ENCODE measurements at places on chromosomes 6 and 20. TPM values are rescaled to one million over a fixed set of nuclear protein-coding genes. Genes with fewer than 3 reads are reported as not detected.

DNA sequence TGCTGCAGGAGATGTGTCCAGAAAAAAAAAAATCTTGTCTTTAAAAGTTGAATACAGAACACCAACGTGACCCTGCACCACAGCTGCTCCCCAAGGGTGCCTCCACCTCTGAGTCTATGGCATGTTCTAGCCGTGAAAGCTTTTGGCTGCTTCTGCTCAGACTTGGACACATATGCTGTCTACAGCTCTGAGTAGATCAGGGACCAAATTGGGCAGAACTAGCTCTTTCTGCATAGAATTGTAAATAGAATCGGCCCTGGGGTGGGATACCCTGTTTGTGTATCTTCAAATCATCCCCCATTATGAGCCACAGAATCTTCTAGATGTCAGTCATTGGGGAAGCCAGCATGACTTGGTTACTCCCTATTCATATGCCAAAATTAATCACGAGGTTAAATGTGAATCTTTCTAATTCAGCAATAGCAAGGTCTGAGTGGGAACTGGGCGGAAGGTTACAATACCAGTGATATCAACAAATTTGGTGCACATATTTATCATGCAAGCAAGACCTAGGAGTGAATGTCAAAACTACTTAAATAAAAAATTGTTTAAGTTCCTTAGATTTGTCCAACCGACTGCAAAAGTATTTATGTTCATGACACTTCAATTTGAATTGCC lies 302.8 kb downstream of the KIF16B start:
- no peaks in the 10 kb centered on the region for H3K4me1 ChIP-seq
- no peaks in the 10 kb centered on the region for H3K36me3 ChIP-seq
- no peak overlapping the region for H3K27ac ChIP-seq
- H3K4me3 ChIP-seq: no peak overlapping the region
- DNase-seq: no peak

DNA sequence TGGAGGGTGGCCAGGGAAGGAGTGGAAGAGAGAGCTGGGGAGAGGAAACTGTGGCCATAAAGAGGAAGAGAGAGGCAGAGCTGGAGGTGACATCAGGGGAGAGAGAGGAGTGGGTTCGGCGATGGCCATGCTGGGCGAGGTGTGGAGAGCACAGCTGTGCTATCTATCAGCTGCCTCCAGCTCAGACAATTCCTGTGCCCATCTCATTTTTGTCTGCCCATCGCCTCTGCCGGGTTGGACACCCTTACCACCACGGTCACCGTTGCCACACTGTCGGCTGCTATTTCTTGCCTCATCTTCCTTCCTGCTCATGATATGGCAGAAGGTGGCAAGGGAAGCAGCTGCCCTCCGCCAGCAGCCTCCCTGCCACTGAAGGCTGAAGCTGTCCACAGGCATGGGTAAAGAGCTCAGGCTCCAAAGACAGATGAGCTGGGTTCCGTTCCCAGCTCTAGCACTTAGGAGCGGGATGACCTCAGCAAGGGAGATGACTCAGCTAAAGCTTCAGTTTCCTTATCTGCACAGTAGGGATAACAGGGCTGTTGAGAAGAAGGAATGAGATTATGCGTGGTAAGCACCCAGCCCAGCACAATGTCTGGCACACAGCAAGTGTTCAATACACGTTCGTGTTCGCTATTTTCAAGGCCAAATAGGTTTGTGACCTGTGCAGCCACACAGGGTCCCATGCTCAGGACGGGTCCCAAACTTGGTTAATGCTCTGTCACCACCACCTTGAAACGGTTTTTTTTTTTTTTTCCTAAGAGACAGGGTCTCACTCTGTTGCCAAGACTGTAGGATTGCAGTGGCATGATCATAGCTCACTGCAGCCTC lies 21.9 kb upstream of the TAF8 start:
- H3K36me3 ChIP-seq: no peaks in the 10 kb centered on the region
- no peak for DNase-seq
- H3K4me3 ChIP-seq: no peak overlapping the region
- no peaks in the 10 kb centered on the region for H3K27me3 ChIP-seq

- no peaks in the 10 kb centered on the region for H3K27me3 ChIP-seq
- no peak overlapping the region for H3K4me3 ChIP-seq
- H3K36me3 ChIP-seq: no peaks in the 10 kb centered on the region
- peaks cover 73% of the 10 kb centered on the region for H3K4me1 ChIP-seq
These were observed 124.4 kb downstream of the RIN2 start for GRCh38 chr20:19882446-19882845.

- H3K4me1 ChIP-seq: no peaks in the 10 kb centered on the region
- no peaks in the 10 kb centered on the region for H3K36me3 ChIP-seq
- no peaks in the 10 kb centered on the region for H3K27me3 ChIP-seq
- no peak for DNase-seq
These were observed at the start of gene SLC22A7 for GRCh38 chr6:43297644-43298564. Gene SLC22A7, plus strand, starts transcription at chr6:43298260. Its CDS starts 99 bp downstream, at chr6:43298359.

DNA sequence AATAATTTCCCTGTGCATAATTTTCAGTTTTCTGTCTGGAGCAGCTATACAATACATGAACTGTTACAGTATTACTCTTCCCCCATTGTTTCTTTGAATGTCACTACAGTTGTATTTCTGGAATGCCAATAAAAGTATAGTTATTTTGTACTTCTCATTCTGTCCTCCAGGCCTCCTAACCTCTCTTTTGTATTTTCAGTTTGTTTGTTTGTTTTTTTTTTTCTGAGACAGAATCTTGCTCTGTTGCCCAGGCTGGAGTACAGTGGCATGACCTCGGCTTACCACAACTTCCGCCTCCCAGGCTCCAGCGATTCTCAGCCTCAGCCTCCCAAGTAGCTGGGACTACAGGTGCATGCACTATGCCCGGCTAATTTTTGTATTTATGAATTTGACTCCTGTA lies 16.8 kb upstream of the ARID1B start:
- no peak overlapping the region for H3K4me3 ChIP-seq
- no peaks in the 10 kb centered on the region for H3K4me1 ChIP-seq
- H3K36me3 ChIP-seq: no peaks in the 10 kb centered on the region
- DNase-seq: no peak

- H3K27ac ChIP-seq: no peak overlapping the region
- DNase-seq: no peak
- no peak overlapping the region for H3K4me3 ChIP-seq
- H3K4me1 ChIP-seq: no peaks in the 10 kb centered on the region
- no peaks in the 10 kb centered on the region for H3K27me3 ChIP-seq
These were observed 297.8 kb upstream of the BMP2 start for GRCh38 chr20:6469695-6470094.

GRCh38 chr6:31462964-31463870 lies 34.7 kb upstream of the MICB start:
- peaks cover 6% of the 10 kb centered on the region for H3K4me1 ChIP-seq
- peak; percentile 70 for DNase-seq
- peak overlapping the region; percentile 59 for H3K4me3 ChIP-seq
- H3K27me3 ChIP-seq: peaks cover 3% of the 10 kb centered on the region

GRCh38 chr6:53718597-53719460 lies 53.3 kb upstream of the KLHL31 start:
- no peaks in the 10 kb centered on the region for H3K27me3 ChIP-seq
- no peaks in the 10 kb centered on the region for H3K36me3 ChIP-seq
- peak; percentile 33 for DNase-seq
- H3K27ac ChIP-seq: no peak overlapping the region
- H3K4me1 ChIP-seq: peaks cover 17% of the 10 kb centered on the region

- no peak overlapping the region for H3K27ac ChIP-seq
- no peaks in the 10 kb centered on the region for H3K36me3 ChIP-seq
- peaks cover 25% of the 10 kb centered on the region for H3K4me1 ChIP-seq
- no peaks in the 10 kb centered on the region for H3K27me3 ChIP-seq
- DNase-seq: no peak
These were observed 139.3 kb upstream of the PHACTR1 start for GRCh38 chr6:12577124-12577850.

DNA sequence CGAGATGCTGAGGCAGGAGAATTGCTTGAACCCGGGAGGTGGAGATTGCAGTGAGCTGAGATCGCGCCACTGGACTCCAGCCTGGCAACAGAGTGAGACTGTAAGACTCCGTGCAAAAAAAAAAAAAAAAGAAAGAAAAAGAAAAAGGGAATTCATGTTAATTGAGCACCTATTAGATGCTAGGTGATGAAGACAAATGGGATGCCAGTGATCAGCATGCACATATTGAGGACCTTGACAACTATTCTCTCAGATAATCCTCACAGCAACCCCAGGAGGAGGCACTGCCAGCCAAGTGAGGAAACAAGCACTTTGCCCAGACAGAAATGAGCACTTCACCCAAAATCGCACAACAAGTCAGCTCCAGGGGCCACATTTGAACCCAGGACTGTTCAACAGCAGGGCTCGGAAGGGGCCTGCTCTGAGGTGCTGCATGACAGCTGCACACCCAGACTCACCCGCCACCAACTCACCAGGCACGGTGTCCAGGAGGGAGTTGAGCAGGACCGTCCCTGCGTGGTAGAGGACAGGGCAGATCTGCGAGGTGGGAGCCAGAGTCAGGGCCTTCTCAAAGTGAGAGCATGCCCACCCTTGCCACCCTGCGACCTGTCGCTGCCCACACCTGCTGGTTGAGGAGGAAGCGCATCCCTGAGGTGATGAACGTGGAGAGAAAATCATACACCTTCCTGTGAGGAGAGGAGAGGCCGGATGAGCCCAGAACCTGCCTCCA lies 4.6 kb downstream of the PLTP start:
- H3K27me3 ChIP-seq: no peaks in the 10 kb centered on the region
- H3K27ac ChIP-seq: 0 out of 2 replicates have a peak overlapping the region, but pooled peaks have one; percentile 7
- no peak for DNase-seq
- peaks cover 15% of the 10 kb centered on the region for H3K36me3 ChIP-seq
- H3K4me1 ChIP-seq: peaks cover 18% of the 10 kb centered on the region
- no peak overlapping the region for H3K4me3 ChIP-seq

GRCh38 chr6:45590226-45590625 lies 212.5 kb upstream of the SUPT3H start:
- peak overlapping the region; percentile 88 for H3K27ac ChIP-seq
- H3K4me3 ChIP-seq: no peak overlapping the region
- H3K36me3 ChIP-seq: no peaks in the 10 kb centered on the region
- DNase-seq: no peak
- peaks cover 62% of the 10 kb centered on the region for H3K4me1 ChIP-seq
- H3K27me3 ChIP-seq: no peaks in the 10 kb centered on the region

GRCh38 chr20:62143957-62144825 lies 622 bp downstream of the SS18L1 start:
- peaks cover 15% of the 10 kb centered on the region for H3K36me3 ChIP-seq
- H3K27ac ChIP-seq: no peak overlapping the region
- peak; percentile 53 for DNase-seq
- H3K27me3 ChIP-seq: no peaks in the 10 kb centered on the region

GRCh38 chr6:106360989-106361430 lies 493 bp downstream of the CRYBG1 start:
- H3K27me3 ChIP-seq: no peaks in the 10 kb centered on the region
- no peak for DNase-seq
- H3K4me1 ChIP-seq: peaks cover 11% of the 10 kb centered on the region
- no peaks in the 10 kb centered on the region for H3K36me3 ChIP-seq
- H3K27ac ChIP-seq: peak overlapping the region; percentile 34

- H3K27me3 ChIP-seq: peaks cover 4% of the 10 kb centered on the region
- no peak overlapping the region for H3K4me3 ChIP-seq
- H3K27ac ChIP-seq: no peak overlapping the region
- peaks cover 6% of the 10 kb centered on the region for H3K4me1 ChIP-seq
- no peak for DNase-seq
- no peaks in the 10 kb centered on the region for H3K36me3 ChIP-seq
These were observed 139.0 kb downstream of the EYA2 start for GRCh38 chr20:47033665-47034064.

- no peak overlapping the region for H3K4me3 ChIP-seq
- H3K27ac ChIP-seq: no peak overlapping the region
- H3K4me1 ChIP-seq: no peaks in the 10 kb centered on the region
- H3K36me3 ChIP-seq: no peaks in the 10 kb centered on the region
- no peak for DNase-seq
These were observed 205.5 kb downstream of the MMUT start for GRCh38 chr6:49257549-49257948.

DNA sequence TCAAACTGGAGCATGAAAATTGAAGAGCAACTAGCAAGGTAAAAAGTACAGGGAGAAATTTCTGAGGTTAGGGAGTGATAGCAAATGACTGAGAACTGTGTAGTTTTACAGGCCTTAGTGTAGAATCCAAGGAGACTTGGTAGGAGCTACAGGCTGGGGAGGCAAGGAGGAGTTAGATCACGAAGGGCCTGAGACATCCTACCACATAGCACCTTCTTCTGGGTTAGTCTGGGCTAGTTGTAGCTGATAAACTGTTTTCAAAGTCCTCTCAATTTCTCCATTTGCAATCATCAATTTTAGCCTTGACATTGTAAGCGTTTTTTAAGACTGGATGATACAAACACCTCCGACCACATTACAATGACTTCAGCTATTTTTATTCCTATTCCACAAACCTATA lies 209.7 kb downstream of the TMEM200A start:
- DNase-seq: no peak
- H3K36me3 ChIP-seq: no peaks in the 10 kb centered on the region
- H3K27ac ChIP-seq: no peak overlapping the region
- no peak overlapping the region for H3K4me3 ChIP-seq
- H3K4me1 ChIP-seq: no peaks in the 10 kb centered on the region
- H3K27me3 ChIP-seq: no peaks in the 10 kb centered on the region

DNA sequence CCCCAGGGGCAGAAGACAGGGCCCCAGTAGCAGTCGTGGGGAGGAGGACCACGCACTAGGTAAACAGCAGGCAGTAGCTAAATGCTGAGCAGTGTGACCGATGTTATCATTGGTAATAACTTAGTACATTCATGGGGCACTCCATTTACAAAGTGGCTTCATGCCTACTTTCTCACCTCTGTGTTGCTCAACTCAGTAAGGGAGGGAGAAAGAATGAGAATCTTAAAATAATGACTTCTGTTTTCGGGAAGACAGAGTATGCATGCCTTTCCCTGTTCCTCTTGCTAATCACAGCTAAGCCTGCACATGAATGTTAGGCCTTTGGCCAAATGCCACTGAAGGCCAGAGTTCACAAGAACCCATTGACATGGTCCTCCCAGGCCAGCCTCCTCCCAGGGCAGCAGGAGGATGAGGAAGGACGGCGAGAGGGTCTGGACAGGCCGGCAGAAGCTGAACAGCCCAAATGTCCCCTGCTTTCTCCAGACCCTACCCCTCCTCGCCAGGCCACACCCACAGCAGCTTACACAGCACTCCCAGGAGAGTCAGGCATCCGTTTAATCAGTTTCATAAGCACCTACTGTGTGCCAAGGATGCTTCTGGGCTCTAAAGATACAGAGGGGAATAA lies 183.4 kb downstream of the ANKRD60 start:
- H3K27me3 ChIP-seq: no peaks in the 10 kb centered on the region
- no peaks in the 10 kb centered on the region for H3K36me3 ChIP-seq
- no peak overlapping the region for H3K27ac ChIP-seq
- H3K4me3 ChIP-seq: no peak overlapping the region
- no peaks in the 10 kb centered on the region for H3K4me1 ChIP-seq
- DNase-seq: no peak

GRCh38 chr6:37688078-37688850 lies 9.4 kb downstream of the MDGA1 start:
- H3K4me1 ChIP-seq: 0 out of 2 replicates have a peak, but pooled peaks cover 4% of the 10 kb centered on the region
- no peaks in the 10 kb centered on the region for H3K27me3 ChIP-seq
- no peak overlapping the region for H3K4me3 ChIP-seq

Gene LYRM4
- 37.0 TPM for total RNA-seq

Gene FOXQ1
- 57.0 TPM for total RNA-seq

Gene COL21A1
- total RNA-seq: not detected

Gene TTBK1
- 0.15 TPM for total RNA-seq

Gene ZKSCAN8
- 27.2 TPM for total RNA-seq

Gene TMC2
- not detected for total RNA-seq

Gene PRKN
- total RNA-seq: not detected

Gene SYCP2L
- 12.6 TPM for total RNA-seq

Gene MRPS18B
- total RNA-seq: 86.8 TPM

Gene SLC22A7
- not detected for total RNA-seq

Gene PROKR2
- not detected for total RNA-seq

Gene PAK5
- not detected for total RNA-seq

Gene SIRPD
- 0.37 TPM for total RNA-seq
